ENCODE measurements at places on chromosomes 3 and 15.

- no peak for DNase-seq
Measured at GRCh38 chr3:25428789-25429335, 799 bp downstream of the RARB start.

- no peak for DNase-seq
Measured at GRCh38 chr3:45016916-45017315, 9.2 kb upstream of the CLEC3B start.

- DNase-seq = no peak
Measured at GRCh38 chr15:41011055-41011815, 58.0 kb downstream of the CHAC1 start.

GRCh38 chr3:174335324-174335723 lies 523.8 kb upstream of the NAALADL2 start:
- DNase-seq = no peak

Data from left ventricle myocardium superior (tissue), 1 donor.